Epithelial cell of esophagus (primary cell): ENCODE measurements at places on chromosomes 2 and 18.

DNA sequence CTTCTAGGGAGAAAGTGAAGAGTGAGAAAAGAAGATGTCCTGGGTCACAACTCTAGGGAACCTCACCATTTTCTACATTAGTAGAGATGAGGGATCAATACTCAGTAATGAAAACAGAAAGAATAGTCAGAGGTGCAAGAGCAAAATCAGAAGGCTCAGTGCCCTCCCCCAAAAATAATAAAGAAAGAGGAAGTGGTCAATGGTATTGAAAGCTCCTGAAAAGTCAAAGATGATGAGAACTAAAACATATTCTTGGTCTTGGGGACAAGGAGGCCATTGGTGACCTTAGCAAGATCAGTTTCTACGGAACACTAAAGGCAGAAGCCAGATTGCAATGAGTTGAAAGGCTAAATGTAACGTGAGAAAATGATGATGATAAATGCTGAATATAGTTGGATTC lies 24.5 kb upstream of the MYO1B start:
- no peak for DNase-seq

GRCh38 chr2:204483608-204484081 lies 61.6 kb upstream of the PARD3B start:
- peak; percentile 50 for DNase-seq

DNA sequence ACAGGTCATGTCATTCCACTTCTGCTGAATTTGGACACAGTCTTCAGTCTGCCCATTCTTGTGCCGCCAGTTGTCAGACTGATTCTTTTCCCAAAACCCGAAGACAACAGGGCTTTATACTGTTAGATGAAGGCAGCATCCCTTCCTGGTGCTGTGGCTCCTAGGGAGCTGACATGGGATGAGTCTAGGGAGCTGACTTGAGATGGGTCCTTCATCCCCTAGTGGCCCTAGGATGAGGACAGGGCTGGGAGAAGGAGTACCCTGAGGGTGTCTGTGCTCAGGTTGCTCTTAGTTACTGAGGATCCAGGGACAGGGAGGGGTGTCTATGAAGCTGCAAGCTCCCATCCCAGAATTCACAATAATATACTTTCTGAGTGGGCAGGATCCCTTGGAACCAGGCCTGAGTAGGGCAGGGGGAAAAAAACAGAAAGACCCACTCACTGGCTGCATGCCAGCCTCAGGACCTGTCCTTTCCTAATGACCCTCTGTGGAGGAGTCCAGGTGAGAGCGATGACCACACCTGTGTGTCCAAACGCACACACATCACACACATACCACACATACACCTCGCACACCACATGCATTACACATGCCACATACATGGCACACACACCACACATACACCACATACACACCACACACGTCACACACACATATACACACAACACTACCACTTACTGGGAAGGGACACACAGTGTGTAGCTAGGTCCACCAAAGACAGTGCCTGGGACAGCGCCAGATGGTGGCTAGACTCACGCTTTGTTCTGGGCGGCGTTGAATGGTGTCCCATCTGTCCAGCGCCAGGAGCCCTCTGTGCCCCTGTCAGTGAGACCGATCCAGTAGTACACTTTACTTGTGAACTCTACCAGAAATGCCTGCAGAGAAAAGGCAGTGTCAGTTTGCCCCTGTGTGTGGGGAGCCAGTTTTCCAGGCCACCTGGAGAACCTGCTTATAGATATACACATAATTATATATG lies 11.1 kb downstream of the CLEC4F start:
- no peak for DNase-seq

DNA sequence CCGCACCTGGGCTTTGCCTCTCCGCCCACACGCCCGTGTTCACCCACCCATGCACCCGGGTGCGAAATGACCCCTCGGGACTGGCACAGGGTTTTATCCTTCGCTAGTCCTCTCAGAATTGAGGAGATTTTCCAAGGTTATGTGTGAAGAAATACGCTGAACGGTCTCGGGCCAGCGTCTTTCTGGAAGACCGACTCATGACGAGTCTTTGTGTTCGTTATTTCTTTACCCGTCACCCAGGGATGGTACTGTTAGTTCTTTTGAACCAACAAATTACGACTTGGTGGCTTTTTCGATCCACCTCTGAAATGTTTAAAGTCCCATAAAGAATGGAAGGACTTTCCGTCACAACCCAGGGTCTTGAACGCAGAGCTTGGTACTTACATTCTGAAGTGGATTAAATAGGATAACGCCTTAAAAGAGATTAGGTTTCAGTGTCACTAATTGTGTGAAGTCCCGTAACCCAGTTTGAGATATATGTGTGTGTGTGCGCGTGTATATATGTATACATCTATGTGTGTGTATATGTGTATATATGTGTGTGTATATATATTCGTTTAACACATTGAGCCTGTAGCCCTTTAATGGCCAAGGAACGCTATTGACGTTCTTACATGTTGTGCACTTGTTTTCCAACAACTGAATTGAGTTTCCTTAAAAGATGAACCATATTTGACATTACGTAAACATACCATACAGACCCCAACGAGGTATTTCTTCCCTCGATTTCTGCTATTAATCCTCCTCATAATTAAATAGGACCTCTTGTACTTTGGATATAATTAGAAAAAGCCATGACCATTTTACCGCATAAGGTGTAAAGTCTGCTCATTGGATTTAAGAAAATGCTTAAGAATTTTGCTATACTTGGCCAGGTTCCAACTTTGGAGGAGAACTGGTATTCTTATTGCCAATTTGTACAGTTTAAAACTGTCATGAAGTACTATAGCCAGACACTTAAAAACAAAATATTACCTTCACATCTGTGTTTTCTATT lies 889 bp downstream of the ZC3H15 start:
- DNase-seq = peak; percentile 30

- peak; percentile 36 for DNase-seq
These were observed 11.2 kb upstream of the DAPL1 start for GRCh38 chr2:158783923-158784322.

DNA sequence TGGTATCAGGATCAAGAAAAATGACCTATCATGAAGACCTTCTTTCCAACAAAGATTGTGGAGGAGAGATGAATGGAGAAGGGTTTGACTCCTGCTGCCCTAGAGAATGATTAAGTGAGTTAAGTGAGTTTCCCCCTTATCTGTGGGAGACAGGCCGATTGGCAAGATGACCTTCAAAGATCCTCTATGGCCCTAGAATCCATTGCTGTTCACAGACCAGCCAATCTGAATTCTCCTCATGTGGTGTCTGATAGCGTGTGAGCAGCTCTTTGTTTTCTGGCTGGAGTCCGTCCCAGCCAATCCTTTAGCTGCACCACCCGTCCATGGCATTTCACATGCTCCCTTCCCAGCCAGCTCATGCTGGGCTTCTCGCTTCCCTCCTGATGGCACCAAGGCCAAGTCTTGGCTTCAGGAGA lies 79.4 kb downstream of the MARCHF4 start:
- DNase-seq = peak; percentile 43

- no peak for DNase-seq
These were observed 349.9 kb downstream of the CTNNA2 start for GRCh38 chr2:79862756-79863155.

DNA sequence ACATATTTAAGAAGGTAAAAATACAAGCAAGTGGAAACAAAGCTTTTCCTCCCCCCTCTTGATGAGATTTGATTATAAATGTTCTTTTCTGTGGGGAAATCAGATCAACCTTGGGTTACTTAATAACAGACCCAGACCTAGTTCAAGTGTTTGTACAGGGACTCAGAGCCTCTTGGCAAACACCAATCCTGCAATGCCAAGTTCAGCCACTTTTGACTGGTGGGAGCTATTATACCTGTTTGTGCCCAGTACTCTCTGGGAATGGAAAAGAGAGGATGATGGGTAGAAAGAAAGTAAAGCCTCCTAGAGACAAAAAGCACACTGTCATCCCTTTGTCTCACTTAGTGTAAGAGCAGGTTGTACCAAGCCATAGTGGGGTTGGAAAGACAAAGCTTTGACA lies 63.8 kb upstream of the EPHA4 start:
- peak; percentile 27 for DNase-seq

- DNase-seq = no peak
These were observed 45.6 kb downstream of the INSIG2 start for GRCh38 chr2:118133916-118134315.

GRCh38 chr2:9126540-9126939 lies 80.1 kb upstream of the ASAP2 start:
- DNase-seq = no peak

DNA sequence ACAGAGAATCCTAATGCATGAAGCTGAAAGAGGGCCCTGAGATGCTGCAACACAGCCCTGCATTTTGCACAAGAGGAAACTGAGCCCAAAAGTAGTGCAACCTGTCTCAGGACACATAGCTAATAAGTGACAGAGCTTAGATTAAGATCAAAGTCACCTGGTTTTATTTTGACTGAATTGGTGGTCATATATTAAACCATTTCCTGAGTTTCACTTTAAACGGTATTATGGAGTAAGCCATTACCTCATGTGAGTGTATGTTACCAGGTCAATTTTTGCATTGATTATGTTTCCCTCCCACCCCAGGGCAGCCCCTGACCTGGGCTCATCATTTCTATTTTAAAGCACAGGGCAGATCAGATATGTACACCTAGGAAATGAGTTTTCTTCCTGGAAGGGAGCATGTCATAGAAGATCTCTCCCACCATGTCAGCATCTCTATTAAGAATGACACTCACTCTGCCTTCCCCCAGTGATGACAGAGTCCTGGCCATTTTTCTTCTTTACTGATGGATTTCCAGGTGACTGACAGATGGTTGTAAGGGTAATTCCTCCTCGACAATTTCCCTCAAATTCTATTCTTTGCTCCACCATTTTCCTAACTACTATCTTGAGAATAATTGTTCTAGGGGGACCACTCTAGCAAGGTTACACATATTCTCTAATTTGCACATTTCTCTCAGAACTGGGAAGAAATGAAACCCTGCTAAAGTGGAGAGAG lies 441.3 kb upstream of the SLC14A2 start:
- no peak for DNase-seq

GRCh38 chr18:56702946-56703345 lies 51.8 kb downstream of the WDR7 start:
- DNase-seq = peak; percentile 60

GRCh38 chr2:167509586-167509985 lies 621.3 kb downstream of the XIRP2 start:
- DNase-seq = peak; percentile 73

GRCh38 chr2:105859694-105859951 lies 114.9 kb downstream of the NCK2 start:
- DNase-seq = no peak

- no peak for DNase-seq
These were observed 19.0 kb downstream of the CABYR start for GRCh38 chr18:24157855-24158254.

DNA sequence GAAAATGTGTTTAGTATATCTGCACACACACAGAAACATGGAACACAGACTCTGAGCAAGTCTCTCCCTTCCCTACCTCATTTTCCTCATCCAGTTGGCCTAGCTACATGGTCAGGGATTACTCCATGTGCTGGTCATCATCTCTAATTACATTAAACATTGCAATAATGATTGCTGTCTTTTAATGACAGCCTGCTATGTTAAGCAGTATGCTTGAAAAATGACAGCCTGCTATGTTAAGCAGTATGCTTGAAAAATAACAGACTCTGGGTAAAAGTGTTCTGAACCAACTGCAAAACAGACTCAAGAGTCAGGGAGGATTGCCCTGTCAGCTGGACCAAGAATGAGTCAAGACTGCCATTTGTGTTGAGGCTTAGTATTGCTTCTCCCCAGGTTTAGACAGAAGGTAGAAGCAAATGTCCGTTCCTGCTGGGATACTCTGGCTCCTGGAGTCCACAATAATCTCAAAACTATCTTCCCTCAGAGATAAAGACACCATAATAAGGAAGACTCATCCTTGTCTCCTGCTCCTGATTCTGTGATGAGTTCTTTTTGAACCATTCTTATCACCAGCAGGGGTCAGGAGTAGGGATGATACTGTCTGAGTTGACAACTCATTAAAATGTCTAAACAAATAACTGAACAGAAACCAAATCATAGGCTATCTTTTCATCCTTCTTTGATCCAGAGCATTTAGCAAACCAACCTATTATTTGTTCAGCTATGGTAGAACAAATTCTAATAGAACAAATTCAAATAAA lies 57.7 kb downstream of the CCDC93 start:
- peak; percentile 31 for DNase-seq

DNA sequence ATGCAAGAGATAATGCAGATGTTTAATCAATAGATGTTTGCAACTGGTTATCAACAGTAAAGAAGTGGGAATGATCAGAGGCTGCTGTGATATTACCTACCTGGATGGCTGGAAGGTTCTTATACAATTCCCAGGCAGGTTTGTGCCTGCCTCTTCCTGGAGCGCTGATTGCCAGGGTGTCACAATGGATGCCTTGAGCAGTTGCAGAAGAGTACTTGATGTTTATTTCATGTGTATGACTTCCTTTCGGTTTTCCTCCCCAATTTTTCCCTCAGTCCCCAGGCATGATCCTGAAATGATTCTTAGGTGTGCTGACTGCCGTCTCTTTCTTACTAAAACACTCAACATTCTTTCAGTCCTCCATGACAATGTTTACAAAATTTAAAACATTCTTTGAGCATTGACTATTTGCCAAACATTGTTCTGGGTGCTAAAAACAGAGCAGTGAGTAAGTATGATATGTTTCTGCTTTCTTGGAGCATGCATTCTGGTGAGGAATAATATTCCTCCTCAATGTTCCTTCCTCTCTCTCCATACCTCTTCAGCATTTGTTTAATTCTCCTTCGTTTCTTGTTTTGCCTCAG lies 416.6 kb upstream of the TRIB2 start:
- peak; percentile 81 for DNase-seq
